ENCODE measurements at places on chromosomes 6 and 20.

DNA sequence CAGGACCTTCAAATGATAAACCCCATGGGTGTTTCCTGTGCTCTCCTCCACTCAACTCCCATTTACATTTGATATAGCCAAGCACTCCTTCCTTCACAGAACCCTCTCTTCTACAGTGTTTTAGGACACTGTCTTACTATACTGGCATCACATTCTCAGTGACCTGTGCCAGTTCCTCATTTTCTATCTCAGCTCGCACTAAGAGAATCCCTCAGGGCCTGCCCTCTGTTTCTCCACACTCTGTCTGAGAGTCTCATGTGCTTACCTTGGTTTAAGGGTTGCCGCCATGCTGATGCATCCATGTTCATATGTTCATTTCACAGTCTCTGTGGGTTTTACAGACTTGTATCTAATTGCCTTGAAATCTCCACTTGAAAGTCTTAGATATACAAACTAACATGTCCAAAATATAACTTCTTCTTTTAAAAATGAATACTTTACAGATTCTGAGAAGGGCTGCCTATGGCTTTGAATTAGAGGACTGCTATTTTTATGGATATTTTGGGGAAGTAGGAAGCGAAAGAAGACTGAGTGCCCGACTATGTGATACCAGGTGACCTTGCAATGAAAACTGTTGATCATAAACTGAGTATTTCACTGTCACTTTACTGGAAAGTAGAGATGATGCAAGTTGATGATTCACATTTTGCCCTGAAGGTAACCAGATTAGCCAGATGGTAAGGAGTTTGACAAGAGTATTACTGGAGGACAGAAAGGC lies 153.1 kb upstream of the SIM1 start:
- DNase-seq = no peak

DNA sequence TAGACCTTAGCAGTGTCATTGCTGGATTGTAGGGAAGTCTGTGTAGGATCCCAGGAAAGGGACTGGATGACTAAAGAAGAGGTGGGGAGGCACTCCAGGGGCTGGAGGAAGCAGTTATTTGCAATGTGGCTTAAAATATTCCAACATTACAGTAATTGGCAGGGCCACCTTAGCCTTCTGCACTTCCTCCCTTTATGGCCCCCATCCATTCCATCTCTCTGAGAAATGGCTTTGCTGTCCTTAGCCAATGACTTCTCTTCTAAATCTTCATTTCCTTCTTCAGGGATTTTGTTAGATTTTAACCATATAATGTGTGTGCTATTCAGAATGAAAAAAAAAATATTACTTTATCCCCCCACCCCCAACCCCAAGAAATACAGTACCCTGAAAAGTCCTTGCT lies 6.4 kb downstream of the ADGRF5 start:
- DNase-seq = no peak

DNA sequence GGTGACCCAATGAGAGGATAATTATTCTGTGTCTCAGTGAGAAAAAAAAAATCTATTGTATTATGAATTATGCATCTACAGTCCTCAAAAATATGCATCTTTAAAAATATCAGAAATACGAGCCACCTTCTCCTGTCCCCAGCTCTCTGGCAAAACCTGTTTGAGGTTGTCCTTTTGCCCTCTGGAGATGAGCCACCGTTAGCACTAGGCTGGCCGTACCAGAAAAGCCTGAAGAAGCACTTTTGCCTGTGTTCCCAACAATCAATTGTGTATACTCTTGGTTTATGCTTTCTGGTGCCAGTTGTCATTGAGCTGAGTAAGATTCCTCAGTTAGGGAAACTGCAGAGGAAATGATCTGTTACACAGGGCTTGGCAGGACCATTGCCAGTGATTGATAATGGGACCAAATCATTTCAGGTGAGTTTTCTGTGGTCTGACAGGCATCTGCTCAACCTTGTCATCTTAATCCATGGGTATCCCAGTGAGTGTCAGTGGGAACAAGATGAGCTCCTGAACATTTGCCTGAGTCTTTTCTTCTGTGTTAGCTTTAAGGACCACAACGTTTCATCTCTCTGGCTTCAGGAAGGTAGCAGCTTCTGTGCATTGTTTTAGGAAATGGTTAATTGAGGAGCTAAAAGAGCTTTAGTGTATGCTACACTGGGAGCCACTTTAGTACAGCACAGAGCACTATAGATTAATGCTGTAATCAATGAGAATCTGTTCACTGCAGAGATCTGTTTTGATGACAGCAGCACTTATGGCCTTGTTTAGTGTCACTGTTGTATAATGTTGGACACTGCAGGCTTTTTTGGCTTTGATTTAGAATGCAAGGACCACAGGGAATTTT lies 330.1 kb downstream of the RIMS1 start:
- no peak for DNase-seq

DNA sequence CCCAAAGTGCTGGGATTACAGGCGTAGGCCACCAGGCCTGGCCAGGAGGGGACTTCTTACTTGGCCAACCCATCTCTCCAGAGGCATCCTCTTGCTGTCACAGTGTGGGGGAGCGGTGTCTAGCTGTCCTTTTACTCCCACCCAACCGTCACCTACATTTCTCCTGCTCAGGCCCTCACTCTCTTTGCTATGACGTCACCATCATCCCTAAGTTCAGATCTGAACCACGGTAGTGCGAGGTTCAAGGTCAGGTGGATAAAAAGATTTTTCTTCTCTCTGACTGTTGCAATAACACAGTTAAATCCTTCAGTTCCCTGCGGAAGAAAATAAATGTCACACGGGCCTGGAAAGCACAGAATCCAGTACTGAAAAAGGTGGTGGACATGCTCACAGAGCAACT lies 7.3 kb upstream of the RAET1L start:
- no peak for DNase-seq

GRCh38 chr6:21885532-21886114 lies 292.1 kb downstream of the SOX4 start:
- DNase-seq = peak; percentile 60

DNA sequence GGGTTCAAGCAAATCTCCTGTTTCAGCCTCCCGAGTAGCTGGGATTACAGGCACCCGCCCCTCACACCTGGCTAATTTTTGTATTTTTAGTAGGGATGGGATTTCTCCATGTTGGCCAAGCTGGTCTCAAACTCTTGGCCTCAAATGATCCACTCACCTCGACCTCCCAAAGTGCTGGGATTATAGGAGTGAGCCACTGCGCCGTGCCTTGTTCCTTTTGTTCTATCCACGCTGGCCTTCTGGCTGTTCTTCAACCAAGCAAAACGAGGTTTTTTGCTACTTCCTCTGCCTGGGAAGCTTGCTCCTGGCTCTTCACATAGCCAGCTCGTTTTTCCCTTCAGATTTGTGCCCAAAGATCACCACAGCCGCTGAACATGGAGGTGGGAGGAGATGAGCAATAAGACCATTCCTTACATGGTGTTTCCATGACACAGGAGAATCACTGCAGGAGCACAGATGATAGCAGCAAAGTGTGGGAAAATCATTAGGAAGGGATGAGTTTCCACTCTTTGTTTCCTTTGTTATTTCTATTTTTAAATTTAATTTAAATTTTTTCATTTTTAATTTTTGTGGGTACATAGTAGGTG lies 201.0 kb upstream of the ZNF217 start:
- DNase-seq = no peak

DNA sequence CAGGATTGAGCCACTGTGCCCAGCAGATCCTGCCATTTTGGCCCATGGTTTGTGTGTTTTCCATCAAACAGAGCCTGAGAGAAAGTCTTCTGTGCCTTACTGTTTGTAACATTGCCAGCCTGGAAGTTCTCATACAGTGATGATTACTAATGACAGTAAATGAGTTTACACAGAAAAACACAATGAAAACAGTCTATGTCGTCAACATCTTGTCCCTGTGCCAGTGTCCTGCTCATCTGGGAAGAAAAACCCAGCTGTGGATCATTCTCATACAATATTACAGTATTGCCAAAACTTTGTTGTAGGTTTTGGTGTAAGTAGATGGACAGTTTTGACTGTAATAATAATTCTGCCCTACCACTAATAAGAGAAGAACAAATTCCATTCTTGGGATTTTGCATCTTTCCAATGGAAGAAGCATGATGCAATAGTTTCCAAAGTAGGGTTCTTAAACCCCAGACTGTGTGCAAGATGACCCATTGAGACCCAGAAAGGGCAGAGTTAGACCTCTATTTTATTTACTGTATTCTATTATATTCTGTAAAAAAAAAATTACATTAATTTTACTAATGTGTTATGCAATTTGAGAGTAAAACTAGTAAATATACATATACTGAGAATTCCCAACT lies 135.0 kb upstream of the JARID2 start:
- no peak for DNase-seq

DNA sequence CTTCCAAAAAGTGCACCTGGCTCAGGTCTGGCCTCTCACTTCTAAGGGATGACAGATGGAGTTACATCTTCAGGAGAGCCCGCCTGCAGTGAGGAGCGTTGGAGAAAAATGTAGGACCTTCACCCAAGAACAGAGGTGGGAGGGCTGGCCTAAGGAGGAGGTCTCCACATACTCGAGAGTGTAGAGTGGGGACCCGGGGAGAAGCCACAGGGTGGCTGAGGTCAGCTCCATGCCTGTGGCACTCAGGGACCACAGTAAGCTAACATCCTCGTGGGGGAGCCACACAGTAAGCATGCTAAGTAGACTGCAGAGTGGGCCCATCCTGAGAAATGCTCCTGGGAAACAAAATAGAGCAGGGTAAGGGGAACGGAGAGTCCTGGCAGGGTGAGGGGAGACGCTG lies 24.0 kb downstream of the AAR2 start:
- no peak for DNase-seq

- DNase-seq = no peak
Observed at GRCh38 chr20:2799688-2800520, 523 bp downstream of the CPXM1 start.

GRCh38 chr6:21589352-21590345 lies 3.9 kb upstream of the SOX4 start:
- DNase-seq = no peak

DNA sequence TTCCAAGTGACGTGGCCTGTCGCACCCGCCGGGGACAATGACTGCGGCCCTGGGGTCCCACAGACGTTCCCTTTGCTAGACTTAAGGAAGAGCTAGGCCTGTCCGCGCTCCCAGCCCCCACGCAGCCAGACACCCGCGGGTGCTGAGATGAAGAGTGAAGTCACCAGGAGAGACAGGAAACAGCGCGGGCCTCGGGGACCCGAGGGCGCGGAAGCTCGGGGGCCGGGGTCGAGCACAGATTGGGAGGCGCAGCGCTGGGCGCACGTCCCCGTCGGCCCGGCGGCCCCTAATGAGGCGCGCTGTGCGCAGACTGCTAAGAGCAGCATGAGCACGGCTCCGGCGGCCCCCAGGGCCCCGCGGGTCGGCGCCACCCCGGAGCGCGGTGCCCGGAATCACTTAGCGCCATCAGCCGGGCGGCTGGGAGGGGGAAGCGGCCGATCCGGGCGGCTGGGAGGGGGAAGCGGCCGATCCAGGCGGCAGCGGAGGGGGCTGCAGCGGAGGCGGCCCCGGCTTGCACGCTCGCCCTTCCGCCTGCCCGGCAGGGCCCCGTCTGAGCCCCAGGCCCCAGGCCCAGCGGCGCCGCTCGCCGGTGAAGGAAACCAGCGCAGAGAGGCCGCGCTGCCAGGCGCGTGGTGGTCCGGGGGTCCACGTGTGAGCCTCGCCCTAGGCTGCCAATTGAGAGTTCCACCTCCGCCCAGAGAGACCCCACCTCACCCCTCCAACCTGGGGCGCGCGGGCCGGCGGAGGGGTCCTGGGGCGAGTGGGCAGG lies 8.3 kb upstream of the AVP start:
- DNase-seq = no peak

DNA sequence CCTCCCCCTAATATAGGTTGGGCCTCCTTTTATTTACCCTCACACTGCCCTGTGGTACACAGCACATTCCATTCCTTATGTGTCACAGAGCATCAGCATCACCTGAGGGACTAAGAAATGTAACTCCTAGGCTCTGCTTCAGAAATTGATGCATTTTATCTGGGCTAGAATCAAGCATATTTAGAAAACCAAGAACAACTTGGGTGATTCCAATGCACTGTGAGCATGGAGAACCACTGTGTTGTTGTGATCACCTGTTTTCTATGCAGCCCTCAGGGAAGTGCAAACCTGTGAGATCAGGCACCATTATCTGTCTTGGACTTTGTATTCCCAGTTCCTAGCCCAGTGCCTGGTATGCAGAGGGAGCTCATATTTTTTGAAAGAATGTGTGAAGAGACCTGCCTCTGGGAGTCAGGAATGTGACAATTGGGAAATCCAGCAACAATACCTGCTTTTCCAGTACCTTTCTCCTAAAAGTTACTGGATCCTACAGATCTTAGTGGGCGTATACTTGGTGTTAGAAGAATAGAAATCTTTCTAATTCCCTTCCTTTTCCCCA lies 7.0 kb downstream of the KAT14 start:
- DNase-seq = no peak

DNA sequence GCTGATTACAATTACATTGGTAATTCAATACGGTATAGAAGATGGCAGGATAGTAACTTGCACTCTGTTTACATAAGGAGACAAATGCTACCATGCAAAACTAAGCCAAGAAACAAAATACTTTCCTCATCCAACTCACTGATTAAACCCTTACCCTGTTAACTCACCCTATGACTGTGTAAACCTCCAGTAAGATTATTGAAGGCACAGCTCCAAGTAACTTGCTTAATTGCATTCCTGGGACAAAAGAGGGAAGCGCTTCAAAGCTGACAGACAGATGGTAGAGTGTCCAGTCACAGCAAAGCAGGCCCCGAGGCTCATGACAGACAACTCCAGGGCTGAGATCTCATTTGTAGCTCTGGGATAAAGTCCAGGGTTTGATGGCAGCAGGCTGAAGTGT lies 6.9 kb upstream of the KIF16B start:
- peak; percentile 54 for DNase-seq

GRCh38 chr6:39887692-39888450 lies 46.4 kb downstream of the MOCS1 start:
- peak; percentile 23 for DNase-seq

- peak; percentile 6 for DNase-seq
Observed at GRCh38 chr20:51121901-51122412, 99.0 kb upstream of the KCNG1 start.

DNA sequence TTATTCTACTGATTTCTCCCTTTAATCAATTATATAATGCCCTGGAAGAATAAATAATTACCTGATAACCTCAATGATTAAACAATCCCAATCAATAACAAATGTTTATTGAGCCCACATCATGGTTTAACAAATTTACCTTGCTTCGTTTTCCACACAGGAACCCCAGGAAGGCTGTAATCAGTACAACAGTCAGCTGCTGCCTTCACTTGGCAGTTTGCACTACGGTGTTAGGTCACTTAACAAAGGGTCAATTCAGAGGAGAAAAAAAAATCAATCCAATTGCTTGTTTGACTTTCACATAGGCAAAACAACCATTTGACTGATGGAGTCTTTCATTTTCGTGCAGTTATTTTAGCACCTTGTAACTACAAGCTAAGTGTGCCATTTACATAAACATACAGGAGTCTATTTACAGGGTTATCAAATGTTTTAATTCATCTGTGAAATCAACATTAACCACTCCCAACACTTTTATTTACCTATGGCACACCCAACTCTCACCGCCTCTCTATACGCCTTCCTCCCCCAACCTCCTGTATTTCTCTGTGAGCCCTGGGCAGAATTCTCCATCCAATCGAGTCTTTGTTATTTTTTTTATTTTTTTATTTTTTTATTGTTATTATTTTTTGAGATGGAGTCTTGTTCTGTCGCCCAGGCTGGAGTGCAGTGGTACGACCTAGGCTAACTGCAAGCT lies 140.4 kb upstream of the TAB2 start:
- no peak for DNase-seq

GRCh38 chr6:114389111-114389510 lies 46.3 kb upstream of the HS3ST5 start:
- no peak for DNase-seq

- no peak for DNase-seq
Observed at GRCh38 chr6:149335924-149336608, 18.6 kb downstream of the TAB2 start.

- DNase-seq = no peak
Observed at GRCh38 chr6:112502351-112503090, 155.4 kb downstream of the RFPL4B start.
